Right renal pelvis (tissue), 4 donors: ENCODE measurements at places on chromosomes 12 and 14.

DNA sequence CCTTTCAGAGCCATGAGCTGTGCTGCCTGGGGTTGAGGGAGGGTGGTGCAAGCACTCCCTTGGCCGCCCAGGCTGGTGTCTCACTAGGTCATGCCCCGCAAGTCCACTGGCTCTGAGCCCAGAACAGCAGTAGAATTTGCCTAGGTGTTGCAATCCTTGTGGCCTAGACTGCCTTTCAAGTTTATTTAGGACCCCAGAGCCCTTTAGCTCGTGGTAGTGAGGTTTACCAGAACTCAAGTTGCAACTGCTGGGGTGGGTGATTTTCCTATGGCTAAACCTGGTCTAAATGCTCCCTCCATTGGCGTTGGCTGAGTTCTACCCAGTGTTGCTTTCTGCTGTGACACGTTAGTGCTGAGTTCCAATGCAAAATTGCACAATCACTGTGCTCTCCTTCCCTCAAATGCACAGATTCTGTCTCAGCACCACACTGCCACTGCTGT lies 287.2 kb downstream of the BCAT1 start:
- no peak for DNase-seq

DNA sequence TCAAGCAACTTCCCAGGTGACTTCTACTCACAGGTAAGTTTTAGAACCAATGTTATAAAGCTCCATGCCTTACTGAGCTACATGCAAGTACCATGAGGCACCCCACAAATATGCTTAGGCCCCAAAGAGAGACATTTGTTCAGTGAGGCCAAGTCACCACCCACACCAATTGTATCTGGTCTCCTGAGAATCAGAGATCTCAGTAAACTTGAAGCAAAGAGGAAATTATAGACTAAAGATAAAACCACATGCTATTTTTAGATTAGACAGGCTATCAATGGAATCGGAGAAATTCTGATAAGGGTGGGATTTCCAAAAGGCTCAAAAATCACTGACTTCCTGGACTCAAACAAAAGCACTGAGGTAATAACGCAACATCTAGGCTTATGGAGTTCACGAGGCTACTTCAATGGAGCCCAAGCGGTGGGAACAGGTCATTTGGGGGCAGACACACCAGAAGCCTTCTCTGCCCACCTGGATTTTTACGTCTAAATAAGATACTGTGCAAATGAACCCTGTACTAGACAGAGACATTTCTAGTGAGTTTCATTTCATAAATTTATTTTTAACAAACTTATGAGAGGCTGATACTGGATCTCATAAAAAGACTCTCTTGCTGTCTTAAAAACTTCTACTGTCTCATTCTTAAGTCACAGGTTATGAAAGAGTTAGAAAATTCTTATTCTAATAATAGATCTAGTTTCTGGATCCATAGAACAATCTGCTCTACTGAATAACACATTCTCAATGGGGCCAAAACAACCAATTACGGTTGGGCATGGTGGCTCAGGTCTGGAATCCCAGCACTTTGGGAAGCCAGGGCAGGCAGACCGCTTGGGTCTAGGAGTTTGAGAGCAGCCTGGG lies 7.7 kb downstream of the SLC15A4 start:
- DNase-seq, result no peak

DNA sequence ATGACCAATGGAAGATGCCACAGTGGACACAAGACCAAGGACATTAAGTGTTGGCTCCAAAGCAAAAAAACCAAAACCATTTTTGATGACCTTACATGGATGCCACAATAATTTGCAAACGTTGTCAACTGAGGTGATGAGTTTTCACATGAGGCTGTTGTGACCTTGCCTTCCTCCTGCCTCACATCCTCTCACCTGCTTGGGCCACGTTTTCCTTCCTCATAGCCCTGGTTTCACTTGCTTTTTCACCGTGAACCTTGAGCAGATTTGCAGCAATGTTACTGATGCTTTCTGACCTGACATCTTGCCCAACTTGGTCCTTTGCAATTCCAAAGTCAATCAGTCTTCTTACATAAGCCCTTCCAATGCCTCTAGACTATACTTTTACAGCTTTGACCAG lies 3.7 kb downstream of the KRT6B start:
- no peak for DNase-seq

DNA sequence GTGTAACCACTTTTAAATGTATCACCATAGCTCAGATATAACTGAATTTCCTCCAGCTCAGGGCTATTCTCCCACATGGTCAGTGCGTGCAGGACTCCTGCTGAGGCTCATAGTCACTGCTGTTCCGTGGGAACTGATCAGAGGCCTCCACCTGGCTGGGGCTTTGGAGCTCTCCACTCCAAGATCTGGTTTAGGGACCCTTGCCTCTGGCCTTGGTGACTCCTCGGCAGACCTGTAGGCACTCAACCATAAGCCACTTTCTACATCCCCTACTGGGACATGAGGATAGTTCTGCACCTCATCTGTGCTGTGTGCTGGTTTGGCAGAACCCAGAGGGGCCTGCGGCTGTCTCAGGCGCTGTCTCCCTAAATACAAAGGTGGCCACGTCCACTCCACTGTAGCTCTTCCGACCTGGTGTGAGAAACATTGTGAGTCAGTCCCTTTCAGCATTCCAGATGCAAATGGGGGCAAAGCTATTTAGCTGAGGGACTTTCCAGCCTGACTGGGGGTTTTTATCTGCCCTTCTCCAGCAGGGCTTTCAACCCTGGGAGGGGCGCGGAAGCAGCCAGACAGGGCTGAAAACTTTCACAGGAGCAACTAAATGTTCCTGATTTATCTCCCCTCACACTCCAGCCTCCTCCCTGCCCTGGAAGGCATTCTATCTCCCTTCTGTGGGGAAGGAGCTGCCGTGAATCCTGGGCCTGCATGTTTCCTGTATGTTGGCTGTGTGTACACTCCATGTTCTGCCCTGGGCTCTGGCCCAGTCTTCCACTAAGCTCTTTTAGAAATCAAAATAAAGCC lies 218.3 kb upstream of the DAAM1 start:
- DNase-seq, result no peak

DNA sequence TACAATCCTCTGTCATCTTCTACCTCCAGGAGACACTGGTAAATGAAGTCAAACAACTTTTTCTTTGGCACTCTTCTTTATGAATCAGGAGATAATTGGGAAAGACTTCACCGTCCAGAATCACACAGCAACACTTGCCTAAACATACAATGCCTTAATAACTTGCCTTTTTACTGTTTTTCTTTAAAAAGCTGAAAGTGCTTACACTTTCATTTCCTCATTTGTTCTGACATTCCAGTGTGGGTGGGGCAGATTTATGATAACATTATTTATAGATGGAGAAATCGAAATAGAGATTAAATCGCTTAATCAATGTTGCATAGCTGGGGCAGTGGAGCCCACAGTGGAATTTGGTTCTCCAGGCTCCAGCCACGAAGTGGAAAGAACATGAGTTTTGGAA lies 2.8 kb upstream of the FRS2 start:
- DNase-seq, result no peak

DNA sequence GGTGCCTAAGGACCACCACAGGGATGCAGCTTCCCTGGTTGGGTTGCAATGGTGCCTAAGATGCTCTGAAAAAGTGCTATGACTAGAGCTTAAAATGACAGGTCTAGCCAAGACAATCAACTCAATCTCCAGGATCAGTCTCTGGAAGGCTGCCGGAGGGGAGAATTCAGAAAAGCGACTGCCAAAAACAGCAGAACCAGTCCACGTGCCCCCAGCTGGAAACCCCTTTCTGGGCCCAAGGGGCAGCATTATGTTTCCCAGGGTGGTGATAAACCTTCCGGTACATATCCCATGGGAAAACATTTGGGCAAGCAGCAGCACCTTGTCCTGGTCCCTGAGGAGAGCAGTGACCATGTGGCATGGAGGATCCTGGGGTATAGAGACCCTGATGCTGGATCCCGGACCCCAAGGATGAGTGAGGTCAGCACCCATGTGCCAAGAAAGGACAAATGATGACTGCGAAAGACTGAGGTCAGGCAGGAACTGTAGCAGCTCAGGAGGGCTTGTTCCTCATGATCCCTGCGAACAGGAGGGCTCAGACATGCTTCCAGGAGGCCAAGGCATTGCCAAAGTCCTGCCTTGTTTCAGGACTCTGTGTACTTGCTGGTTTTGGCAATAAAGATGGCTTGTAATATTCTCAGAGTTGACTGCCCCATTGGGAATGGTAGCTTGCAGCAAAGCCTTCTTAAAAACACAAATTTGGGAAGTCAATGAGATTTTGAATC lies 49.9 kb upstream of the LTBP2 start:
- DNase-seq, result no peak

DNA sequence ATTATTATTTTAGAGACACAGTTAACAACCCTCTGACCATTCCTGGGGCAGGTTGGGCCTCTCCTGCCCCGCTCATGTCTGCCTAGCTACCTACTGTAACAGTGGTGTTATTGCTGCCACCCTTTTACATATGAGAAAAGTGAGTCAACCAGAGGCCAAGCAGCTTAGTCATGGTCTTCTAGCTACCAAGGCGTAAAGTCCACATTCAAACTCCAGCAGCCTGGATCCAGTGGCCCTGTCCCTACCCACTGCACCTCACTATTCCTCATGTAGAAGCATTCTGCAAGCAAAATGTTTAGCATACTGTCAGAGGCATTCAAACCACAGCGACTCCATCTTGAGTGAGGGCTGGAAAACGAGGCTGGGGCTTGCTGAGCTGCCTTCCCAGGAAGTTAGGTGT lies 95.8 kb downstream of the SLC15A4 start:
- no peak for DNase-seq

GRCh38 chr12:67512061-67512460 lies 136.5 kb upstream of the DYRK2 start:
- no peak for DNase-seq

- no peak for DNase-seq
These were observed 468.9 kb upstream of the LRFN5 start for GRCh38 chr14:41137741-41138140.

DNA sequence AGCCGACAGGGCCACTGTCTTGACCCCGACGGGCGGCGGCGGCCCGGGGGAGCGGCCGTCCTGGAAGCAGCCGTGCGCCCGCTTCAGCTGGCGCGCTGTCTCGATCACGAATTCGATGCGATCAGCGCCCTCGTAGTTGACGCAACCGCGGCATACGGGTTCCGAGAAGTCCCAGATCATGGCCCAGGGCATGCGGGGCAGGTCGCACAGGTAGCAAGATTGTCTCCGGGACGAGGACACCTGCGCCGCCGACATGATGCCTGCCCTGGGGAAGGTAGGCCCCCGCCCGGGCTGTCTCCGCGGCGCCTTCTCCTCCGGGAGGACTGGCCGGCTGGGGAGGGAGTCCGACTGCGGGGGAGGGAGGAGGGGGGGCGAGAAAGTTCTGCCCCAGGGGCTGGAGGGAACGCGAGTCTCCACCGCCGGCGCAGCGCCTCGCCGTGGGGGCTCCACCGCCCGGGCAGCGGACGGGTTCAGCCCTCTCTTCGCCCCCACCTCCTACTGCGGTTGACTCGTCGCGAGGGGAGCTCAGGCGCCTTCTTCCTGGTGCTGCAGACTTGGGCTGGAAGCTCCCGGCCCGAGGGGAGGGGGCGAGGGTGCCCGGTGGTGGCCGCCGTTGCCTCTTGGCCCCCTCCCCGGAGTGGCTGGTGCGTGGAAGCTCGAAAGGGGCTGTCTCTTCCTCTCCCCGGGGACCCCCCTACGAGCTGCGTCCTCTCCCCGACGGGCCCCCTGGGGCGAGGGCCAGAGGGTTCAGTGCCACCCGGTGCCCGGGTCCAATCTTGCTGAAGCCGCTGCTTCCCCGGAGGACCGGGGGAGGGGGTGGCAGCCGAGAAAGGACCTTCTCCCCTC lies 747 bp downstream of the IRF2BPL start:
- DNase-seq, result no peak

GRCh38 chr12:24491968-24492367 lies 456.9 kb downstream of the BCAT1 start:
- DNase-seq, result no peak
